ENCODE measurements at places on chromosomes 11 and 22.

DNA sequence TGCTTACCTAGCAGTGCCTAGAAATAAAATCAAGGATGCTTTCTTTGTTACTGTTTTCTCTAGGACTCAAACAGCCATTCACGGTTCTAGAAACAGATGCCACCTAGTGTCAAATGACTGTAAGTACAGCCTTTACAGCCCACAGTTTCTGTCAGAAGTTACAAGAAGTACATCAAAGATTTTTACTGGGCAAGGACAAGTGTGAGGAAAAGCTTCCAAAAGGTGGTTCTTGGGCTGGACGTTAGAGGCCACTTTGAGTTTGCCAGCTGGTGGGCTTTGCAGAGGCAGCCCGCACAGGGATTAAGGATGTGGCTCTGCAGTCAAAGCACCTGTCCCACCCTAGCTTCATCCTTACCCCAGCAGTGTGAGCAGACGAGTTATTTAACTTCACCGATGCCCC, 6.9 kb downstream of the KMT5B start:
- peak; percentile 56 for DNase-seq

DNA sequence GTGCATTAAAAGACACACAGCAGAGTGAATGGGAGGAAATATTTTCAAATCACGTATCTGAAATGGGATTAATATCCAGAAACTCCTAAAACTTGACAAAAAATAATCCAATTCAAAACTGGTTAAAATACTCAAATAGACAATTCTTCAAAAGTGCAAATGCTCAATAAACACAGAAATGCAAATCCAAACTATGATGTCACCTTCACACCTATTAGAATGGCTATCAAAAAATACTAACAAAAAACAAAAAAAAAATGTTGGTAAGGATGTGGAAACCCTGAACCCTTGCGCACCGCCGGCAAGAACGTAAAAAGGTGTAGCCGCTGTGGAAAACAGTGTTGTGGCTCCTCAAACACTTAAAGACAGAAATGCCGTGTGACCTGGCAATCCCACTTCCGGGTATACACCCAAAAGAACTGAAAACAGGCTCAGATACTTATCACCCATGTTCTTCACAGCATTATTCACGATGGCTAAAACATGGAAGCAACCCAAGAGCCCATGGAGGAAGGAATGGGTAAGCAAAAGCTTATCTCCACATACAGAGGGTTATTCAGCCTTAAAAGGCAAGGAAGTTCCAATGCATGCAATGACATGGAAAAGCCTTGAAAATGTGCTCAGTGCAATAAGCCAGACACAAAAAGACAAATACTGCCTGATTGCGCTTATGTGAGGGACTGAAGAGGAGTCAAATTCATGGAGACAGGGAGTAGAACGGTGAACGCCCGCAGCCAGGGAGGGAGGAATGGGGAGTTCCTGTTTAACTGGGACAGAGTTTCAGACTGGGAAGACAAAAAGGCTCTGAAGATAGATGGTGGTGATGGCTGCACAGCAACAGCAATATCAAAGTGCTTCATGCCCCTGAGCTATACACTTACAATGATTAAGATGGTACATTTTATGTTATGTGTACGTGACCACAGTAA, 19.6 kb downstream of the BRD1 start:
- no peak for DNase-seq

DNA sequence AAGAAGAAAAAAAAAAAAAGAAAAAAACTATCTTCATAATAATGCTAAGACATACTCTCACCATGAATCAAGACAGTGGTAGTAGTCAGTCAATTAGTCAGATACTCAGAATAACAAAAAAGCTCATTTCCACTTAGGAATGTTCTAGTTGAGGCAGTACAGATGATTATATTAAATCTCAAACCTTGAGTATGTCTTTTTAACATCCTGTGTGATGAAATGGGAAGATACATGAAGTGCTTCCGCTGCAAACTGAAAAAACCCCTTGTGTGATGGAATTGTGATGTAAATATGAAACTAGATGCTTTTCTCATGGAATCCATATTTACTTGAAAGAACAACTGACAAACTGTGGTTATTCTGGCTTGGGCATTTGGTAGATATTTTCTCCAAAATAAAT, 13.7 kb downstream of the AMOTL1 start:
- DNase-seq = peak; percentile 65

DNA sequence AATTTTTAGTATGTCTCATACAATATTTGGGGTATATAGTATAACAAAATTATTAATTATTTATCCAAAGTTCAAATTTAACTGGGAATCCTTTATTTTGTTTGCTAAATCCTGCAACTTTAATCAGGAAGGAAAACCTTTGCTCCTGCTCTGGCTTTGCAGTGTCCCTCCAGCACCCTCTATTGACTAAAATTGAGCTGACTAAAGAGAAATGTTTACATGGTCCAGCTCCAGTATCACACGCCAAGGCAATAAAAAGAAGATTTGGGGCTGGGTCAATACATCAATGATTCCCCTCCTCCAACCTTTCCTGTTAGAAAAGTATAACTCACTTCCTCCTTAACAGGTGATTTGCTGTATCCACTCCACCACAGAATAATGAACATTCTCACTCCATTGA, 153.0 kb upstream of the LRRC4C start:
- DNase-seq = peak; percentile 41

GRCh38 chr11:86247608-86248007, 3.1 kb downstream of the EED start:
- no peak for DNase-seq

DNA sequence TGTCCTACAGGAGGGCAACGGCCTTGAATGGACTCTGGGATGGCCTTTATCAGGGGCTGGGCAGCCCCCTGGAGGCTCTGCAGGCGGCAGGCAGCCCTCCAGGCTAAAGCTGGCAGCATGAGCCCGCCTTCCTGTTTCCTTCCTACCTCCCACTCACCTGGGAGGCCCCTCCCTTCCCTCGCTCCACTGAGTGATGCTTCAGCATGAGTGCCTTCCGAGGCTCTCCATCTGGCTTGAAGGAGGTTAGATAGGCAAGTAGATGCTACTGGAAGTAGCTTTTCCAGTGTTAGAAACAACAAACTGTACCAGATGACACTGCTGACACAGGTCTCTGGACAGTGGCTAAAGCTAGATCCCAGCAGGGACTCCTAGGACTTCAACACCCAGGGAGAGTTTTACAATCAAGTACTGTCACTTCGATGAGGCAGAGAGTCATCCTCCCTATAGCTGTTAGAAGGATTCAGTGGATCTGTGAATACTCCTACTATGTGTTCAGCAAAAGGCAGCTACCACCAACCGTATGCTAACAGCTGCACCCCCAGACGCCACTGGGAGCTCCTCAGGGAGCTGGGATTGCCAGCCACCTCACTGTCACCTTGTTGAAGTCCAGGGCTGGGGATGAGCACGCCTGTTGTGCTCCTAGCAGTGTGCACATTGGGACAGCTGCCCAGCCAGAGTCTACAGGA, 4.1 kb upstream of the SLC25A1 start:
- no peak for DNase-seq

DNA sequence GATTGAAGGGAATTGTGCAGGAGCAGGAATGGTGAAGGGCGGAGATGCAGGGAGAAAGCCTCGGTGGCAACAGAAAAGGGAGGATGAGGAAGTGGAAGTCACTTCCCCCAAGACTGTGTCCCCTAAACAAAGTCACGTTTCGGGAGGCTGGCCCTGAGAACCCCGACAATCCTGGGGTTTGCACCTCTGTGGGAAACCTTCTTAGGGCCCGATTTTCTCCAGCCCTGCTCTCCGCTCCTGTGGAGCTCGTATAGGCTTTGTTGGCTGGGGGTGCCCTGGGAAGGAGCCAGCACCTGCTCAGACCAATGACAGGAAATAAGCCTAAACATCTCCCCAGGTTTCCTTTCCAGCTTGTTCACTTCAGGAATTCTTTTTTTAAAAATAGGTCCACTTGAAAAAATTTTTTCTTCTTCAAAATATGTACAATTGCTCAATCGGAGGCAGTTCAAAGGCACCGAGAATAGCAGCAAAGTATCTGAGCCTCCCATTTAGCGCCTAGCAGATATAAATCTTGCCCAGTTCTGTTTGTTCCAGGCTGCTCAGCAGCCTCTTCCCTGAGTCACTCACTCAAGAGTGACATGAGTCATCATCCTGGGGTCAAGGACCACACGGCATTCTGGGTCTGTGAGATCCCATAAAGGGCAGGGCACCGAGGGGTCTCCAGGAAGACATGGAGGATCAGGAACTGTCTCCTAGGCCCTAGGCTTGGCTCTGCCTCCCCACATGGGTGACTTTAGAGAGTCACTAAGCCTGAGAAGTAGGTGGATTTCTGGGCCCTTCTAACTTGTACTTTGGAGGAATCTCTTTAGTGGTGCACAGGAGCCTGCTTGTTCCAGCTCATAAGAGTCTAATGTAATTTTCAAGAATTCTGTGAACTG, 34.0 kb downstream of the IRAG1 start:
- DNase-seq = peak; percentile 94

GRCh38 chr11:43504316-43504950, 145.7 kb downstream of the TTC17 start:
- no peak for DNase-seq

- peak; percentile 90 for DNase-seq
Observed at GRCh38 chr11:116865696-116866095, 28.3 kb upstream of the APOA1 start.

DNA sequence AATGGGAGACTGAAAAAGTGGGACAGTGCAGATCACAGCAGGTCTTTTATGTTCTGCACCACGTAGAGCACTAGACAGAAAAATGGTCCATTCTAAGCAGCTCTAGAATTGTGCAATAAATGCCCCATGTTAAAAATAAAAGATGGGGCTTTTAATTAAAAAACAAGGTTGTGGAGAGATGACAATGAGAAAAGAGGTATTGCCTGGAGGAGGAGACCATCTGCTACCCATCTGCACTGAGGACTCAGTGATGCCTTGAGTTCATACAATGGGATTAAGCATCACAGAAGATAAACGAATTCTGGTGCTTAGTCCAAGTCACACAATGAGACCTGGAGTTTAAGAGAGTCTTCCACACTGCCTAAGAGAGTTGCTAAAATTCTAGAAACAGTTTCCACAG, 73.6 kb downstream of the PAK1 start:
- no peak for DNase-seq

DNA sequence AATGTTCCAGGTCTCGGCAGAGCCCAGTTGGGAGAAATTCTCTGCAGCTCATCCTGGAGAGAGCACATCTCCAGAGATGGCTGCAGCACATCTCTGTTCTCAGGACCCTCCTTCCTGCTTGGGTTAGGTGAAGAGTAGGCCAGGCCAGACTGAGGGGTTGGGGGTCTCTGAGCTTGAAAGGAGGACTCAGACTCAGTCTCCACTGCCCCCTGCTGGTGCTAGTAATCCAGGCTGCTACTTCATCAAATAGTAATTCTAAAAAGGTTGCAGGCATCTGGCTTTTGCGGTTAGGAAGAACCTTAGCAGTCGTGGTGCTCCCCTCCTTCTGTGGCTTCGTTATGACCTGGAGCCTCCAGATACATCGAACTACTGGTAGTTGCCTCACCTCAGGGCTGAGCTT, 9.7 kb downstream of the TUB start:
- DNase-seq = peak; percentile 20

- no peak for DNase-seq
Observed at GRCh38 chr11:91272089-91272488, 952.5 kb upstream of the FAT3 start.

DNA sequence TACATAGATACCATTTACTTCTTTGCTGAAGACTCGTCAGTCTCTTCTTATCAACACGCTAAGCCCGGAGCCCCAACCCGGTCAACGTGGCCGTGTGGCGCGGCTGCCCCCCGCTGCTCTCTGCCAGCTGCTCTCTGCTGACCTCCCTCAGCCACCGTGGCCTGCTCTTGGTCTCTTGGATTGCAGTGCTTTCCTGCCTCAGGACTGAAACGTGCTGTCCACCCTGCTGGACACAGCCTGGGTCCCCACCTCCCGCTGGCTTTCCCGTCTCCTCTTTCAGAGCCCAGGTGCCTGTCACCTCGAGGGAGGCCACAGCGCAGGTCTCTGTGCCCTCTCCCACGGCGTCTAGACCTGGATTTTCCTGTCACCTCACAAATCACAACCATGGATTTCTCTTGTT, 388.1 kb upstream of the B3GAT1 start:
- no peak for DNase-seq

DNA sequence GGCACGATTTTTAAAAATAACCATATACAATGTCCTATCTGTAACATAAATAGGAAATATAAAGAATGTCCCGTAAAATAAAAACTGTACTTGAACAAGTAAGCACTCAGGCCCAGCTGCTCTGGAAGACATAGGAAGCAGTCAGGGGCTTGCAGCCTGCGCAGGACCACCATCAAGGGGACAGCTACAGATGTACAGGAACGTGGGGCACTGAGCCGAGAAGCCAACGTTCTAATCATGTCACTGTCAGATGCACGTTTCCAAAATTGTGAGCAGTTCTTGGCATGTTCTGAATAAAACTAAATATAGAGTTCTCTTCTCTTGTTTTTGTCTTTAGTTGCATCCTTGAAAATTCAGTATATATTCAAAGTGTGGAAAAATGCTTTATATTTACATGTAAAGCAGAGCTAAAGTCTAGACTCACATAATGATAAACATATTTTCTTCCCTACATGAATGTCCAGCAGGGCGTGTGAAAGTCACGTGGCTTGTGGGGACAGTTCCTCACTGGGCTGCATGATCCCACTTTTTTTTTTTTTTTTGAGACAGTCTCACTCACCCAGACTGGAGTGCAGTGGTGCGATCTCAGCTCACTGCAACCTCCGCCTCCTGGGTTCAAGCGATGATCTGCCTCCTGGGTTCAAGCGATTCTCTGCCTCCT, 28.4 kb upstream of the TSPAN18 start:
- DNase-seq = no peak

DNA sequence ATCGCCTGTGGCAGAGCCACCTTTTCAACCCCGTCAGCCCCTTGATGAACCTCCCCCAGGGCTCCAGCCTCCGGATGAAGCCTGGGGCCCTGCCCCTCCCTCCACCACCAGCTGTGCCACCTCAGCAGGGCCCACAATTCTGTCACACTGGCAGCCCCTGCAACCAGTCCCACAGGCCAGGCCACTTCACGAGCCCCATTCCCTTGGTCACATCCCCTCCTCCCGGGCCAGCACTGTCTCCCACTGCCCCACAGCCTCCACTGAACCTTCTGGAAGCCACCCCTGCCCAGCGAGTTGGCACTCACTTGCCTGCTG, 19.9 kb downstream of the OSBPL5 start:
- DNase-seq = no peak

GRCh38 chr11:115598257-115598901, 94.2 kb upstream of the CADM1 start:
- no peak for DNase-seq

GRCh38 chr22:25623310-25623734, 58.8 kb downstream of the GRK3 start:
- DNase-seq = no peak

GRCh38 chr11:11640152-11640551, 18.3 kb upstream of the GALNT18 start:
- DNase-seq = no peak

GRCh38 chr11:88523386-88524071, 186.0 kb upstream of the CTSC start:
- DNase-seq = peak; percentile 52

GRCh38 chr22:44437216-44438055, 60.6 kb downstream of the RTL6 start:
- peak; percentile 6 for DNase-seq

- peak; percentile 98 for DNase-seq
Observed at GRCh38 chr11:12433571-12434324, 56.4 kb downstream of the PARVA start.

- no peak for DNase-seq
Observed at GRCh38 chr11:72426103-72426757, 8.1 kb downstream of the CLPB start.
